Smooth muscle cell of the coronary artery (primary cell): ENCODE measurements at places on chromosomes 1 and 21. TPM values are rescaled to one million over a fixed set of nuclear protein-coding genes. Genes with fewer than 3 reads are reported as not detected.

The OR2AJ1 gene
- total RNA-seq: not detected in 2 replicates

The PODN gene
- 4.1 and 173 TPM in 2 replicates for total RNA-seq

The MIXL1 gene
- total RNA-seq: not detected in 2 replicates

The RNU1-3 gene
- total RNA-seq: 2,564 and 3,022 TPM in 2 replicates

The LRRC53 gene
- total RNA-seq: not detected in 2 replicates

The COL16A1 gene
- total RNA-seq: 38.7 and 119 TPM in 2 replicates

The PPCS gene
- 10.6 and 22.7 TPM in 2 replicates for total RNA-seq

The KCNE1 gene
- total RNA-seq: 0.08 and 0.23 TPM in 2 replicates

The BRDT gene
- total RNA-seq: not detected in 2 replicates

The PROK1 gene
- not detected in 2 replicates for total RNA-seq

The ADAM30 gene
- not detected in 2 replicates for total RNA-seq

The NBPF20 gene
- total RNA-seq: 1.5 and 2.3 TPM in 2 replicates

The FMO2 gene
- total RNA-seq: 6.2 and 9.0 TPM in 2 replicates

The OR2M2 gene
- total RNA-seq: not detected in 2 replicates

The PCP4 gene
- total RNA-seq: not detected in 2 replicates
